Type B pancreatic cell (in vitro differentiated cells): ENCODE measurements at places on chromosomes 7 and 10. TPM values are rescaled to one million over a fixed set of nuclear protein-coding genes. Genes with fewer than 3 reads are reported as not detected.

DNA sequence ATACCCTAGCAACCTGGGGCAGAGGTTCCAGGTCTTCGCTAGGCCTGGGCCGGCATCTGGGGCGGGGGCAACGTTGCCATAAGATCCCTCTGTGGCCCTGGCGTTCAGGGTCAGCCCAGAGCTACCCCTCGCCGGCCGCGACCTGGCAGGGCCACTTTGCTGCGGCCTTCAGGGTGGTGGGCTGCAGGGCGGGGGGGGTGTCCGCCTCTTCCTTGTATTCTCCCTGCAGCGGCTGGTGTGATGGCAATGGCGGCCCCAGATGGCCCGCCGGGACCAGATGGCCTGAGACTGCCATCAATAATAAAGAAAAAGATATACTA, 539.2 kb upstream of the POT1 start:
- no peak for DNase-seq

DNA sequence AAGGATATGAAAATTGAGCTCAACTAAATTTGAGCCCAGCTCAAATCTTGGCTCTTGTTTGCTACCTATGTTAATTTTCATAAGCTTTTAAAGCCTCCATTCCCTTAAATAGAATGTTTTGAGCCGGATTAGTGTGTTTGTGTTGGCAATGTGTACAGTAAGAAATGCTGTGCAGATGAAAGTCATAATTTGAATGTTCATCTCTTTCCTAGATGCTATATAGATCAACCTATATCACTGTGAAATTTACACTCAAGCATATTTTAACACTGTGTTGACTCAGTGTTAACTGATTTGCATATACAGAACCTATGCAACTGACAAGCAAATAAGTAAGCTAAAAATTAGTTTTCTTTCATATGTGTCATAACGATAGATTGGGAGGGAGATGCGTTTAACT, 272.5 kb downstream of the TFEC start:
- no peak for DNase-seq

DNA sequence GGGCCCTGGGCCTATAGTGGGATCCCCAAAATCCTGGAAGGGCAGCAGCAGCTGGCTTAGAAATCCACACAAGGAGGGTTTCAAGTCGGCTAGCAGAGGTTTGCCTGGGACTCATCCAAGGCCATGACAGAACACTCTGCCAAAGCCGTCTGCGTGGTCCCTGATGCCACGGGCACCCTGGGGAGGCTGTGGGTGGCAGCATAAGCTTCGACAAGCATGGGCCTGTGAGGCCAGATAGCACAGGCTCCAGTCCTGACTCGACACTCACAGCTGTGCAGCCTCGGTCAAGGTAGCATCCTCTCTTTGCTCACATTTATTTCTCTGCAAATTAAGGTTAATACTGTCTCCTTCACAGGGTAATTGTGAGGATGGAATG, 138.3 kb downstream of the JCAD start:
- no peak for DNase-seq

- DNase-seq, result no peak
These were observed 53.4 kb downstream of the FOXL3 start for GRCh38 chr7:343227-343822.

PROSER2 gene
- total RNA-seq, result 6.7 and 12.6 TPM in 2 replicates

DNA sequence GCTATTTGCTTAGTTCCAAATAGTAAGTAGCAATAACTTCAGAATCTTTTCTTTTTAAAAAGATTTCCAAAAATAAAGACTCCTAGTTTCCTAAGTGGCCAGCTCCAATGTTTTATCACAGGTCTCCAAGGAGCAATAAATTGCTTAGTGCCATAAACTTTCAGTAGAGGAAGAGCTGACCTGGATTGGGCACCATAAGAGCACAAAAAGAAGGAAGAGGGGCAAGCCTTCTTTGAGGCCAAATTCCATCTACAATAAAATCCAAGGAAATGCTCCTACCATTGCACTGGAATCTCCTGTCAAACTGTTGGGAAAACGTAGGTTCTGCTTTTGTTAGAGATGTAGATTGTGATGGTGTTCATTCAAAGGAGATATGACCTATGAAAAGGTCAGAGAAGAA, 64.0 kb downstream of the DENND2A start:
- DNase-seq, result no peak
